ENCODE measurements at places on chromosomes 11 and 22.

DNA sequence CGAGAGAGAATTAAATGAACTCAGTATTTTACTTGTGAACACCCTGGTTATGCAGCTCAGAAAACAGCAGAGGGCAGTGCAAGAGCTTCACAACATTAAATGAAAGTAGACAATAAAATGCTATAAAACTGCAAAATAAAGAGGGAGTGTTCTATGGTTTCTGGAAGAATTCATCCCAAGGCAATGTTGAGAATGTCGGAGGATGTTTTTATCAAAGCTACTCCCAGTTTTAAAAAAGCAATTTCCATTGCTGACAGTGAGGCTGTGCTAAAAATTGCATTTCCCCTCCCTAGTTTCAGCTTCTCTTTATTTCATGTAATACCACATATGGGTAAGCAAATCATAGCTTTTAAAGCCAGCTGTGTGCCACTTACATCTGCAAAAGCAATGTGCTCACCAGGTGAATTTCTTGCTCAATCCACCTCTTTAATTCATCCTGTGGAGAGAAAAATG is 296.8 kb downstream of the RAB38 start:
- DNase-seq: no peak

DNA sequence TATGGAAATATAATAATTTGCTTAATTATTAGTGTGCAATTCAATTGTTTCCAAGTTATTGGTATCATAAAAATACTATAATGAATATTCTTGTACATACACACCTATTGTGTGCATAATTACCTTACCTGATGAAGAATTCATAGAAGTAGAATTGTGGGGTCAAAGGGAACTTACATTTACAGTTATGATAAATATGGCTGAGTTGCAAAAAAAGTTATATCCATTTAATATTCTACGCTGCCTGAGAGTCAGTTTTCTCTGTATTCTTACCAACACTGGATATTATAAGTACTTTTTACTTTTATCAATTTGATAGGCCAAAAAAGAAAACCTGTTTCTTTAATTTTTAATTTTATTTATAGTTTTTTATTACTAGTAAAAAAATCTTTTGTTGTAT is 2.1 kb upstream of the PSMA1 start:
- no peak for DNase-seq

GRCh38 chr22:27175974-27176373 is 518.6 kb downstream of the MIAT start:
- DNase-seq: no peak

GRCh38 chr11:133559833-133560471 is 27.7 kb upstream of the OPCML start:
- DNase-seq: no peak

GRCh38 chr11:129705341-129705740 is 110.3 kb upstream of the TMEM45B start:
- DNase-seq: no peak

- no peak for DNase-seq
These were observed 12.7 kb upstream of the SEPTIN5 start for GRCh38 chr22:19701420-19702145.

GRCh38 chr11:95102733-95103132 is 13.1 kb downstream of the ENDOD1 start:
- DNase-seq: no peak

GRCh38 chr11:20337526-20338154 is 25.9 kb upstream of the HTATIP2 start:
- no peak for DNase-seq

DNA sequence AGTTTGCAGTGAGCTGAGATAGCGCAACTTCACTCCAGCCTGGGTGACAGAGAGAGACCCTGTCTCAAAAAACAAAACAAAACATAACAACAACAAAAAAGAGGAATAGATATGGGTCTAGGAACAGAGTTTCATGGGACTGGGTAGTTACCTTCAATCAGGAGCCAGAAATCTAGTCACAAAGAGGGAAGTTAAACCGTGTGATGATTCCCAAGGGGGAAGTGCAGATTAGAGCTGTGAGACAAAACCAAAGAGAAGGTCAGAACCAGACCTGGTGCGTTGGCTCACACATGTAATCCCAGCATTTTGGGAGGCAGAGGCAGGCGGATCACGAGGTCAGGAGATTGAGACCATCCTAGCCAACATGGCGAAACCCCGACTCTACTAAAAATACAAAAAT is 42.1 kb upstream of the LARGE1 start:
- DNase-seq: no peak

DNA sequence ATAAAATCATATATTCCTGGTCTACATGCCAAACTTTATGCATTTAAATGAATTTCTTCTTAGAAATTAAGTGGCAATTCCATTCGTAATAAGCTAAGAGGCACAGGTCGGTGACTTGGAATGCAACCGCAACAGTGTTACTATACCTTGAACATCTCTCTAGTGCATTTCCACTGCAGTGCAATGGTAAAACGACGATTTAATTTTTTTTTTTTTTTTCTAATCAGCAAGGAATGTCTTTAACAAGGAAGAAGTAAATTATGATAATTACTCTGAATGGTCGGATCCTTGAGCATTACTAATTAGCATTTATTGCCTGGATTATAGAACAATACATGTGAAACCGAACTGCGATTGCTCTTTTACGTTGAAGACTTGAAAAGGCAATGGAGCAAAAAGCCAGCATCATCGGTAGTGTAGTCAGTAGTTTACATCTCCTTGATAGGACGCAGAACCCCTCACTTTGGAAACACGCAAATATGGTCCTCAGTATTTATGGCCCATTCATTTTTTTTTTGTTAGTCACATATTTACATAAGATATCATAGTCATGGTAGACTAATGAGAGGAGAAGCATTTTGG is 20.2 kb downstream of the BLID start:
- no peak for DNase-seq

- DNase-seq: no peak
These were observed 9.2 kb upstream of the PHF21A start for GRCh38 chr11:46130286-46130940.

DNA sequence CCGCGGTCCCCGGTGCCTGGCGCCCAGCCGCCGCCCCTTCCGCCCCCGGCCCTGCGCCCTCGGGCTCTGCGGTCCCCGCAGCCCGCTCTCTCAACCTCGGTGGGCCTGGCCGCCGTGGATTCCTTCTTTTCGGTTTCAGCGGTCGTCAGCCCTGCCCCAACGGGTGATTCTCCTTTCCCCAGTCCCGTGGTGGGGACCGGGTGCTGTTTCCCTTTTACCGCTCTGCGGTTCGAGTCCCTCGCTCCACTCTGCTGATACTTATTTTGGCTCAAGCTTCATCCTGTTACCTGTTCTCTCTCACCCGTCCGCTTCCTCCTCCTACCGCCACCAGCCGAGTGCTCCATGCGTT is 494 bp downstream of the ZDHHC5 start:
- DNase-seq: no peak

GRCh38 chr22:30206944-30207343 is 39.6 kb downstream of the LIF start:
- no peak for DNase-seq

GRCh38 chr11:94629741-94630140 is 62.6 kb downstream of the PIWIL4 start:
- DNase-seq: no peak

Measured in LNCaP clone FGC (cell line).